ENCODE measurements at places on chromosomes 4 and X. TPM values are rescaled to one million over a fixed set of nuclear protein-coding genes. Genes with fewer than 3 reads are reported as not detected.

- DNase-seq: no peak
Observed at GRCh38 chr4:88356771-88357170, 21.9 kb upstream of the HERC6 start.

The PLAC1 gene
- total RNA-seq: 0.38 TPM

The G3BP2 gene
- total RNA-seq: 97.5 TPM

The PTPN13 gene
- 5.9 TPM for total RNA-seq

GRCh38 chr4:157741642-157742041 lies 431.2 kb downstream of the GASK1B start:
- DNase-seq: no peak

- DNase-seq: no peak
Observed at GRCh38 chrX:10471418-10471817, 149.0 kb downstream of the MID1 start.

DNA sequence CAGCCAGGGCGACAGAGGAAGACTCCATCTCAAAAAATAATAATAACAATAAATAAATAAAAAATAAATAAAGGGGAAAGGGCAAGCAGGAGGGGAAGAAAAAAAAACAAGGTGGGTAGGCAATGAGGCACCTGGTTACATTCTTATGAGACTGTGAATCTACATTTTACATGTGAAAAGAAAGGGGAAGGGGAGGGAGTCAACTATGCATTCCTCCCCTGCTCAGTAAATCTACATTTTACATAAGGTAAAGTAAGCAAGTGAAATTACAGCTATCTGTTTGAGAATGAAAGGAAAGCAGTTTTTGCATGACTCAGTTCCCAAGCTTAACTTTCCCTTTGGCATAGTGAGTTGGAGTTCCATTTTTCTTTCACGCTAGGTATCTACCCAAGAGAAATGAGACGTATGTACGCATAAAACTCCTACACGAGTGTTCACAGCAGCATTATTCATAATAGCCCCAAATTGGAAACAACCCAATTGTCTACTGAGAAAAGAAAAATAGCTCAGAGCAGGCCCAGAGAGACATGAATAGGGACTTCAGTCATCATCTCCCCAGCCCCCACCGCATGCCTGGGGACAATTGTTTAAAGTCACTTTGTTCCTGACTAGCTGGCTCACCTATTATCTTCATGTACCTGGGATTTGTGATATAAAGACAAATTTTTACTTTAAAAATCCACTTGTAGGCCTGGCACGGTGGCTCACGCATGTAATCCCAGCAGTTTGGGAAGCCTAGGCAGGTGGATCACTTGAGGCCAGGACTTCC lies 52.4 kb downstream of the DDX3X start:
- DNase-seq: no peak

The SLC10A4 gene
- total RNA-seq: not detected

- no peak for DNase-seq
Observed at GRCh38 chr4:176363072-176363471, 43.3 kb downstream of the SPCS3 start.

GRCh38 chrX:19515615-19516105 lies 352 bp upstream of the MAP3K15 start:
- DNase-seq: no peak

DNA sequence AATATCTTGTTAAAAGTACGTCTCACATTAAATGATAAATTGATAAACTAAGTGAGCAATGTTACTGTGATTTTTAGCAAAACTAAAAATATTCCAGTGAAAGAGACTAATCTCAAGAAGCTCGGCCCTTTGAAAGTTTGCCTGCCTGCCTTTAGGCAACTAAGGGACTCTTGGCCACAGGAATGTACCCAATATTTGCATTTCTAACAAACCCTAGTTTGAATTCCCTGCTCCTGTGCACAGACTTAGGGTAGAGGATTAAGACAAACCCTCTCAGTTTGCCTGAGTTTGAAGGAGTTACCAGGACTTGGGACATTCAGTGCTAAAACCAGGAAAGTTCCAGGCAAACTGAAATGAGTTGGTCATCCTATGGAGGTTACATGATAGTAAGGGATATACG lies 157.1 kb downstream of the SCFD2 start:
- no peak for DNase-seq

- no peak for DNase-seq
Observed at GRCh38 chr4:8900588-8900987, 28.9 kb upstream of the HMX1 start.

The AGTR2 gene
- total RNA-seq: not detected

The PRSS48 gene
- total RNA-seq: not detected

DNA sequence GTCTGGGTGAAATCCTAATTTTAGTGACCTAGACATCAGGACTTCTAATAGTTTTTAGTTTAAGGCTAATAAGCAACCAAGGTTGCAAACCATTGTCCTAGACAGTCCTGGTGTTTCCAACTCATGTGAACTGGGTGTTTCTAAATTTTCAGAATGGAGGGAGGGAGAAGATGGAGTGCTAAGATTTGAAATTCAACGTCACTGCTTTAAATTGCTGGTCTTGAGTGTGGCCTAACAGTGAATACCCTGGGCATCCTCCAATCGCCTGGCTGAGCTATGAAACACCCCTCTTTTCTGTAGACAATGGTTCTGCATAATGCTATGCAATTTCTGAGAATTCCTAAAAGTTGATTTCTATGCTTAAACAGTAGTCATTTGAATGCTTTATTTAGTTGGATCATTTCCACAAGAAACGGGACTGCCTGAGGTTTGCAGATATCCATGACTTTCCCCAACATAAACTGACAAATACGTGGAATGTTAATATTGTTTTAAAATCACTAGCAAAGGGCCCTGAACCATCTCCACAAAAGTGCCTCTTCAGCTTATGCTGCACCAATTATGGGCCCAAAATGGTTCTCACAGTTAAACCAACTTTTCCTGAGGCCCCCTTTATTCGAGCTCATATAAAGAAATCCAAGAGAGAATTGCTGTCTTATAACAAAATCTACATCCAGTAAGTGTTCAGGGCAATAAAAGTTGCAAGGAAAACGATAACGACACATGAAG lies 1.1 kb downstream of the FBXL5 start:
- peak; percentile 64 for DNase-seq

- DNase-seq: peak; percentile 97
Observed at GRCh38 chr4:153233761-153234371, 29.6 kb downstream of the TRIM2 start.

DNA sequence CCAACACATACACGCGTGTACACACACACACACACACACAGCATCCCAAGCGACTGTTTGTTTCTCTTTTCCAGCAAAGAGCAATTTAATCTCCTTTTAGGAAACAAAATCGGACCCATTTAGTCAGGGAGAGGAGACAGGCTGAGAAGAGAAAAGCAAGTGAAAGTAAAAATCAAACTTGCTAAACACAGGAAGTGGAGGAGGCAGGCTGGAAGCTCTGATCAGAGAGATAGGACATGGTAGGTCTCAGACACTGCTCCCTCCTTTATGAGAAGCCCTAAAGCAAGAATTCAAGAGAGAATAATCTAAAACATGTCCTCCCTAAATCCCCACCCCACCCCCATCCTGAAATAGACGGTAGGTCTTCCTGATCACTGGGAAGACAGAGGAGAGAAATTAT lies 62.3 kb downstream of the GPC3 start:
- DNase-seq: no peak

The TSPAN7 gene
- 1.1 TPM for total RNA-seq

The IL9R gene
- 0.14 TPM for total RNA-seq

DNA sequence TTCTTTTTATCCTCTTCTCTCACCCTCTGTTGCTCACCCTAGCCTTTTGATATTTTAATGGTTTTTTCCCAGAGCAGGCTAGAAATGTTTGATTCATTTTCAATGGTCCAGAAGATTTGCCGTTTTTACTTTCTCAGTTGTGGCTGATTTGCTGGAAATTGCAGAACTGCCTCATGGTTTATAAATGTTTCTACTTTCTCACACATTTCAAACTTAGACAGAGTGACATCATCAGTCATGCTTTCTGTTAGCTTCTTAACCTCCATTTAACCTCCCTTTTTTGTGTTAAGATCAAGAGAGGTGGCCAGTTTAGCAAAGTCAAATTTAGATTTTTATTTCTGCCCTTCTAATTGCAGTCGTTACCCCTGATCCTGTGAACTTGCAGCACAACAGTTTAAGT lies 8.7 kb downstream of the RXFP1 start:
- DNase-seq: no peak

The CT45A1 gene
- total RNA-seq: not detected

- peak; percentile 3 for DNase-seq
Observed at GRCh38 chr4:120683897-120684540, 238.5 kb downstream of the PRDM5 start.

DNA sequence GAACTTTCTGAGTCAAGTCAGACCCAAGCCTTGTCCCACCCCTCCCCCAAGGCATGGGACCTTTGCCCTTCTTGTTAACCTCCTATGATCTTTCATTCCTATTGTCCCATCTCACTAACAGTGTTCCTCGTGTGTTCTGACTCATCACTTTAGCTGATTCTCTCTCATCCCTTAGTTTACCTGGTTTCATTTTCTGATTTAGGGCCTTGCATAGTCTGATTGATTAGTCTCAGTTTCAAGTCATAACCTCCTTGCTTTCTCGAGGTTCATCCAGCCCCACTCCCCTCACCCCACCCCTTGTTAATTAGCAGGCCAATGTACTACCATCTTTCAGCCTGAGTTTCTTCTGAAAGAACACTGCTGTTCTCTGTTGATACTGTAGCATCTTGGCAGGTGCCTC lies 517.4 kb downstream of the RPA4 start:
- no peak for DNase-seq

DNA sequence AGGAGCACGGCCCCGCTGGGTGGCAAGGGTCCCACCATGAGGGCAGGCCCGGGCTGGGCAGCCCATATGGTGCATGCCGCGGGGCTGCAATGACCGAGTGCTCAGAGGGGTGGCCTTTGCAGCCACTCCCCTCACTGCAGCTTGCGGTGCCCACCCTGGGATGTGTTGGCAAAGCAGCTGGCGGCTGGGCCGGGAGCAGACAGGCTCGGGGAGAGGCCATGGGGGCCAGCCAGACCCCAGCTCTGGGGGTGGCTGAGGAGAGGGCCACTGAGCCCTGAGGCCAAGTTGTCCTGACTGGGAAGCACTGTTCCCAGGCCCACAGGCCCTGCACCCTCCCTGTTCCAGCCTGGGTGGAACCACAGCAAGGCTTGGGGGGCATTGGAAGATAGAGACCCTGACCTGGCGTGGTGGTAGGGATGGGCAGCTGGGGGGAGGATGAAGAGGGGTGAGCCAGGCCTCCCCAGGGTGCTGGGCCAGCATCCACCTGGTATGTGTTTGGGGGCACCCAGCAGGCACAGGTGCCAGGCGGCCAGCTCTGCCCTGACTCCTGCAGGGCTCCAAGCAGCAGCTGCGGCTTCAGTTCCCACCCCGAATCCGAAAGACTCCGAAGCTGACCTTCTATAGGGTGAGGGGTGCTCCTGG lies 18.4 kb upstream of the RNF4 start:
- no peak for DNase-seq

The MAGEC2 gene
- total RNA-seq: not detected

GRCh38 chr4:30714408-30715031 lies 5.6 kb upstream of the PCDH7 start:
- DNase-seq: peak; percentile 71

The GYPE gene
- total RNA-seq: not detected

The ALB gene
- total RNA-seq: not detected

DNA sequence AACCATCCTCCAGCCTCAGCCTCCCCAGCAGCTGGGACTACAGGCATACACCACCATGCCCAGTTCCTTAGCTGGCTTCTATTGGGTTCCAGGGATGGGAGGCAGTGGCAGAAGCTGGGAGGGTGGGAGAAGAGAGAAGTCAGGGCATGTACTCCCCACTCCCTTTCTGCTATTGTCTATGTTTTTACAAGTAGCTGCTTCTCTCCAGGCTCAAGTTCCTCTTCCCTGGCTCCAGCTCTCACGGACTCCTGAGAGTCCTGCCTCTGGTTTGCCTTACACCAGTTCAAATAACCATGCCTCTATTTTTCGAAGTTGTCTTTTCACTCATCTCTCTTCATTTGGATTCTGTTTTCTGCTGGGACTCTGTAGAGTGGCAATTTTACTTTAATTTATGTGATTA lies 2.9 kb downstream of the TBC1D9 start:
- DNase-seq: no peak

The CT45A3 gene
- not detected for total RNA-seq

The UTP14A gene
- 16.1 TPM for total RNA-seq

DNA sequence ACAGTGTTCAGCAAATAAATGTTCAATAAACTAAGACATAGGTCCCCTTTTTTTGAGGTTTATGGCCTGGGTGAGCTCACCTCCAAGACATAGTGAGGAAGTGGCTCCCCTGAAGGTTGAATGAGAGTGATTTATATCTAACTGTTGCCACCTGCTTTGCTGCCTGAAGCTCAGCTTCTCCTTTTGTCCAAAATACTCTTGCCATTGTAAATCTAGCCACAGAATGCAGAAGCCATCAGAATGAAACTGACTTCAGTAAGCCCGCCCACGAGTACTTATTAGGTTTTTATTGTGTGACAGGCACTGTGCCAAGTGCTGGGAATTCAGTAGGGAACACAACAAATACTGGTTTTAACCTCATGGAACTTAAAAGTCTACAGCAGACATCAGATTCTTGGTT lies 18.0 kb downstream of the SPINK2 start:
- DNase-seq: no peak

- peak; percentile 33 for DNase-seq
Observed at GRCh38 chrX:13699183-13699826, 10.4 kb downstream of the RAB9A start.

GRCh38 chrX:44228621-44229020 lies 114.9 kb downstream of the EFHC2 start:
- DNase-seq: no peak

- DNase-seq: no peak
Observed at GRCh38 chr4:6769233-6769988, 13.1 kb upstream of the KIAA0232 start.

DNA sequence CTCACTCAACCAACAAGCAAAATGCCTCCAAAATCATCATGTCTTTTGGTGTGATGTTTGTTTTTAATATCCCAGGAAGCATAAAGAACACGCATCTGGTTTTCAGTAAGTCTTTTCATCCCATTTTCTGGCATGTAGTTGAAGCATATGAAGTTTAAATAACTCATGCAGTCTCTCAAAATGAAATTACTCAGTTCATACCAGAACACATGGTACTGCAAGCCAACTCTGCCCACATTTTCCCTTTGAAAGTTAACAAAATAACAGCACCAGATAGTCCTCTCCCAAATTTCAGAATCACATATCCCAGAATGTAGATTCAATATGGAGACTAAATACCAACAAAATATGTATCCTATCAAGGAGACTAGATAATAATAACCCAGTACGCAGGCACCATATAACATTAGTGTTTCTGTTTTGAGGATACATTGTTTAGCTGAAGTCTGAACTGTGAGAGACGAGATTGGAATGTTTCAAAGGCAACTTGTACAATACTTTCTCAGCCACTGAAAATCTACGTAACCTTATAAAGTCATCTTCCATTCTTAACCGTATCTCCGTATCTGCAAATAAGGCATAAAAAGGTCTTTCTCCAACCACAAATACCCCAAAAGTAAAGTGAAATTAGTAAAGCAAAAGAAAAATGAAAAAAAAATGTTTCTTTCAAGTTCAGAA lies 23.1 kb downstream of the CORIN start:
- no peak for DNase-seq

GRCh38 chrX:144040793-144041192 lies 156.9 kb downstream of the UBE2NL start:
- no peak for DNase-seq
